Activated CD8-positive, alpha-beta memory T cell treated with anti-CD3 and anti-CD28 coated beads for 1 hour (primary cell): ENCODE measurements at places on chromosomes 1 and 21.

GRCh38 chr1:32761253-32761877 lies 55.8 kb downstream of the YARS1 start:
- no peak for DNase-seq

GRCh38 chr1:236281198-236281653 lies 532 bp downstream of the ERO1B start:
- DNase-seq = no peak

DNA sequence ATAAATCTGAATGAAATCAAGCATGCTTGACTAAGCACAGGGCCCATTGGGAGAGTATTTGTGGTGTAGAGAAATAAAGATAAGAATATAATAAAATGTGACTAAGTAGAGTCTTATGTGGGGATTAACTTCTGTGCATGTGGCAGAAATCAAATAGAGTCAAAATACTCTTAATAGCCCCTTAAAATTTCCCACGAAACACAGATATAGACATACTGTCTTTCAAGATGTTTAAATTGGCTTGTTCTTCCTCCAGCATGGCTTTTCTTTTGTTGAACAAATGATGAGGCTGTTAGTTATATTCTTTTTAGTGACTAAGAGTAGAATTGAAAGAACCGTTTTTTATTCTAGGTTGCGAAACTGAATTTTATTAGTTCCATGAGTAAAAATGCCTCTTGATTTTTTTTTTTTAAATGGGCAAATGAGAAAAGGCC lies 112.3 kb downstream of the RPS6KC1 start:
- DNase-seq = no peak

DNA sequence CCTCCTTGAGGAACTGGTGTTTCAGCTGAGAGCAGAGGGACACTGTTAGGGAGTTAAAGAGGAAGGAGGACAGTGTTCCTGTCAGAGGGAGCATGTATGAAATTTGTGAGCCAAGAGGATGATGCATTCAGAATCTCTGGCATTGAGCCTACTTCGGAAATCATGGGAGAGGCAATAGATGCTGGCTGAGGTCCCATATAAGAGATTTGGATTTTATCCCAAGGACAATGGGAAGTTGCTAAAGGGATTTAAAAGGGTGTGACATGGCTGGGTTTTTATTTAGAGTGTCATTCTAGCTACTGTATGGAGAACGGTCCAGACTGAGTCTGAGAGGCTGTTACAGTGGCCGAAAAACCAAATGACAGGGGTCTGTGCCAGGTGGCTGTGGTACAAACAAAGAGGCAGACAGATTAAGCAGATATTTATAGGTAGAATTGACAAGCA lies 403.2 kb upstream of the B3GALT2 start:
- no peak for DNase-seq

DNA sequence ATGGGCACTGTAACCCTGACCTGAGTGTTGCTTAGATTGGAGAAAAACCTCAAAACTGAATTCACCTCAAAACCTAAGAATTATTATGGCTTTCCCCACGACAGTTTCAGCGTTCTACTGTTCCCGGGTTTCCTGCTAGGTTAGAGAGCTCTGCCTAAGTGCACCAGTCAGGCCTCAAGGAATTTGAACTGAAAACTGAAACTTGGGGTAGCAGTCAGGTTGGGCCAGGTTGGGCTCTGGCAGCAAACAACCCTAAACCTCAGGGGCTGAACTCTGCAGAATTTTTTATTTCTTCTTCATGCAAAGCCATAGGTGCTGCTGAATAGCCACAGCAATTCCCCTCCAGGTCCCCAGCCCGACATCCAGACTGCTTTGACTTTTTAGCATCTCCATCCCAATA lies 437.0 kb upstream of the PROX1 start:
- DNase-seq = no peak

- no peak for DNase-seq
These were observed 61.5 kb downstream of the PSMG1 start for GRCh38 chr21:39121600-39122355.

DNA sequence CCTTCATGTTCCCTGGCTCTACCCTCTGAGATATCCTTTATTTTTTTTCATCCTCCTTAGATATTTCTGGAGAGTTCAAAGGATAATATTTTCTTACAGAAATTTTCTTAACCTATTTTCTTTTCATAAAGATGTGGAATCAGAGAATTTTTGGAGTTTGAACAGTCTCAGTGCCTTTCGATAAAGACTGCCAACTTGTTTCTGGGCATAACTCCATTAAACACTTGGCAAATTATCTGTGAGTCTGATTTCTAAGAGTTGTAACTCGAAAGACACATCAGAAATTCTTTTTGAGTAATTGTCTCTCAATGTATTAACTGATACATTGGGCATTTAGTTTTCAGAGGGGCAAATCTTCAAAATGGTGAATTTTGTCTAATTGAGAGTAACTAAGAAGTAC lies 1255.6 kb downstream of the NCAM2 start:
- no peak for DNase-seq

DNA sequence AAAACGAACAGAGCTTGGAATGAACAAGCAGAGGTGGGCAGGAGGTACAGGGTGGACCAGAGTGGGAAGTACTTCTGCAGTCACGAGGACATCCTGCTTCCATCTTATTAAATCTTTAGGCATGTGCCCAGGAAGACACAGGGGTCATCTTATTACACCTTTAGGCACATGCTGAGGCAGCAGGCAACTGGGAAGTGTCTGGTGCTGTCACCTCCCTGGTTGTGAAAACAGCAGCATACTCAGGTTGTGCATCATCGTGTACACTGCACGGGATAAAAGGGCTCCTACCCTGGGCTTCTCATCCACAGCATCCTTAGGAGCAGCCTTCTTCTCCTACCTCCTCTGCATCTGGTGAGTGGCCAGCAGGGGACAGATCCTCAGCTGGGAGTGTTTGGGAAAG lies at the start of gene LCE3C:
LCE3C (plus strand) TSS at position 301 of the 400 bp plus-strand sequence. CDS start 498 bp downstream, outside the sequence.
- no peak for DNase-seq

DNA sequence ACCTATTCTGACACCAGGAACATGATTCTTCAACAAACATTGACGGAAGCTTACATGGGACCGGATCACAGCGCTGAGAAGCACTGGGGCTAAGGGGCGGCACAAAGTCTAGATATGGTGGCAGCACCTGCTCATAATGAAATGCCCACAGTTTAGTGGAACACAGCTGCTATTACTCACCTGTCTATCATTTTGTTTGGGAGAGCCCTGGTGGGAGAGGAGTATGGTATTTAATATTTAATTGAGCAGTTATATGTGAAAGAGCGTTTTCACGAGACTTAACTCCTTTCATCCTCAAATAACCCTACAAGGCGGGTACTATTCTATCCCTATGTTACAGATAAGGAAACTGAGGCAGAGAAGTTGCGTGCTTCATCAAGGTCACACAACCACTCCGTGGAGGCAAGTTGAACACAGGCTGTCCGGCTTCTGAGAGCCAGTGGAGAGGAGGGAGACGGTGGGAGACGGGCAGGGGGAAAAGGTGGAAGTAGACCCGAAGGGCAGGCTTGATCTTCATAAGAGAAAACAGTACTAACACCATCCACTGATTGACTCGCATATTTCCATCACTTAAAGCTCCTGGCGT lies 790 bp upstream of the TSNAX start:
- no peak for DNase-seq

DNA sequence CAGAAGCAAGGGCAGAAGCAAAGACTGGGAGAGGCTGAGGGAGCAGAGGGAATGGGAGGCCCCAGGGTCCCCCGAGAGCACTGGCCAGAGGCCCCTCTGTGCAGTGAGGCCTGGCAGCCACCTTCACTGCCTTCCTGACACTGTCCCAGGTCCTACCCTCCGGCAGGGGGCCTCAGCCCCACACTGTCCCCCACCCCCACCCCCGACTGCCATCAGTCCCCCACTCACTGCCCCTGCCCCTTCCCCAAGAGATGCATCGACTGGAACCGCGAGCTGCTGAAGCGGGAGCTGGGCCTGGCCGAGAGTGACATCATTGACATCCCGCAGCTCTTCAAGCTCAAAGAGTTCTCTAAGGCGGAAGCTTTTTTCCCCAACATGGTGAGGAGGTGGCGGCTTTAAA lies 13.0 kb upstream of the PADI6 start:
- no peak for DNase-seq

DNA sequence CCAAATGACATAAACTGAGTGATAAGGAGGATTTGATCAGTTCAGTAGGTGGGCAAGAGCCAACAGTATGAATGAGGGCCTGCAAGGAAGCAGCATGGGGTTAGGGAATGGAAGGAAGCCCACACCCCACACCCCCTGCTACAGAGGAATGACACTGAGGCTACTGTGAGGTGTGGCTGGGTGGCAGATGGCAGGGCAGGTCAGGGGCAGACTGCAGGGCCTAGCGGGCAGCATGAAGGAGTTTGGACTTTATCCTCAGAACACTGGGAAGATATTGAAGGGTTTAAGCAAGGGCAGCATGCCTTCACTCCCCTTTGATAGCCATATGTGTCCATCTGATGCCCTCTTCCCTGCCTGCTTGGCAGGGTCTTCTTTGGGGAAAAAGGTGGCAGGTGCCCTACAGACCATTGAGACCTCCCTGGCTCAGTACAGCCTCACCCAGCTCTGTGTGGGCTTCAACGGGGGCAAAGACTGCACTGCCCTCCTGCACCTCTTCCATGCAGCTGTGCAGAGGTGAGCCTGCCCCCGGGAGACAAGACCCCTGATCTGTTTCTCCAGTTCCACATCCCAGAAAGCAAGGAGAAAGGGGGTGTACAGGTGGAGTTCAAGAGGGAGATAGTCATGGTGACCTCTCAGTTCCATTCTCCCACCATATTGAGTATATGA lies 4.1 kb upstream of the LENEP start:
- no peak for DNase-seq

- DNase-seq = no peak
These were observed 111.8 kb downstream of the VPS13D start for GRCh38 chr1:12341667-12342066.

DNA sequence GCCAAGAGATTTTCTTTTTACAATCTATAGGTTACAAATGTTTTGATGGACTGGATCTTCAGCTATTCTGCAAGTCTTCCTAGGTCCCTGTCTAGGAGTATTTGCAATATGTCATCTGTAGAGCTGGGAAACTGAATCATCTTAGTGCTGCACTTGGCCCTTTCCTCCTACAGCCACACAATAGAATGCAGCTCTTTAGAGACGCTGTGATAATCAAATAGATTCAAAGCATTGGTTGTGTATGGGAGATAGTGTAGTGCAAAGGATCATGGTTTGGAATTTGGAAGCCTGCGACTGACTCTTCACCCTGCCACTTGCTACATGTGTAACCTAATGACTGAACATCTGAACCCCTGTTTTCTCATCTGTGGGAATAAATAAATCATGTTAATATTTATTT lies 93.7 kb downstream of the AK5 start:
- no peak for DNase-seq

DNA sequence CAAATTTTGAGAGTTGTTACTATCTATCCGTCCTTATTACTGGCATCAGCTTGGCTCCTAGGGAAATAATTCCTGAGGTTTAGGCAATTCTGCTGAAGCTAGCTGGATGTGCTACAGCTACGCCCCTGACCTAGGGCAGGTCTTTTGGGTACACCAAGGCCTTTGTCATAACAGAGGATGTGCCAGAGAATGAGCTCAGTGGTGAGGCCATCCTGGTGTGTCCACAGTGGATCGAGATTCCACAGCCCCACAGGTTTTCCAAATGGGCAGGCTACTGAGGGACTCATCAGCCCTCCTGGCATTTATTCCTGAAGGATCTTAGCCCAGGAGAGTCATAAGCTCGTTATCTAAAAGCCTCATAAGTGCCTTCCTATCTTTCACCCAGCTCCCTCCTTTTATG lies 475.2 kb upstream of the USP24 start:
- DNase-seq = no peak

- no peak for DNase-seq
These were observed 774 bp upstream of the ABL2 start for GRCh38 chr1:179230251-179230650.

DNA sequence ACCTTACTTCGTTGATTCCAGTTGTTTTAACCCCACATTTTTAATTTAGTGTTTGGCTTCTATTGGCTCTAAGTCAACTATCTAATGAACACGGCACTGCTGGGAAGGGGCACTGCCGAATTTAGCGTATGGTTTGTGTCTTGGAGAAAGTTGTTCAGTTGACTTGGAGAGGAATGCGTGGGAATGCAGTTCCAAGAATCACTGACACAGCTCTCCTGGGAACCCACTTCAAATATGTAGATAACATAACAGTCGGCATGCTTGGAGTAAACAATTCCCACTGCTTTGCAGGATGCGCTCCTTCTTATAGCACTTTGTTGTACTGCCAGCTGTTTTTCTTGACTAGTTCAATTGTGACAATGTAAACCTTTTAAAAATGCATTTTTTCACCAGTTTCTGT lies 104.3 kb downstream of the RYR2 start:
- DNase-seq = no peak

- DNase-seq = no peak
These were observed 13.7 kb upstream of the IGFN1 start for GRCh38 chr1:201176940-201177339.

- no peak for DNase-seq
These were observed 9.4 kb upstream of the PGD start for GRCh38 chr1:10389271-10389973.

- DNase-seq = no peak
These were observed 12.6 kb downstream of the TTC39A start for GRCh38 chr1:51317798-51318197.

- DNase-seq = no peak
These were observed 1.6 kb downstream of the PIGR start for GRCh38 chr1:206944703-206945102.

GRCh38 chr1:22204989-22205913 lies 62.4 kb upstream of the WNT4 start:
- no peak for DNase-seq

DNA sequence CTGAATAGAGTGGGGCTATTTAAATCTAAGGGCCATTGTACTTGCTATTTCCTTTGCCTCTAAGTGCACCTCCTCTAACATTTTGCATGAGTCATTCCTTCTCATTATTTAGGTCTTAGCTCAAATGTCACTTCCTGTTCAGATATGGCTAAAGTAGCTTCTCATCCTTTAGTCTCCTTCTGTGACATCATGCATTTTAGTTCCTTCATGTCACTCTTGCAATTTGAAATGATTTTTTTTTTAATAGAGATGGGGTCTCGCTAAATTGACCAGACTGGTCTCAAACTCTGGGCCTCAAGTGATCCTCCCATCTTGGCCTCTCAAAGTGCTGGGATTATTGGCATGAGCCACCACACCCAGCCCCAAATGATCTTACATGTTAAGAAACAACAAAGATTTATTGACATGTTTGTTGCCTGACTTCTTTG lies 6.6 kb downstream of the TBX19 start:
- no peak for DNase-seq

DNA sequence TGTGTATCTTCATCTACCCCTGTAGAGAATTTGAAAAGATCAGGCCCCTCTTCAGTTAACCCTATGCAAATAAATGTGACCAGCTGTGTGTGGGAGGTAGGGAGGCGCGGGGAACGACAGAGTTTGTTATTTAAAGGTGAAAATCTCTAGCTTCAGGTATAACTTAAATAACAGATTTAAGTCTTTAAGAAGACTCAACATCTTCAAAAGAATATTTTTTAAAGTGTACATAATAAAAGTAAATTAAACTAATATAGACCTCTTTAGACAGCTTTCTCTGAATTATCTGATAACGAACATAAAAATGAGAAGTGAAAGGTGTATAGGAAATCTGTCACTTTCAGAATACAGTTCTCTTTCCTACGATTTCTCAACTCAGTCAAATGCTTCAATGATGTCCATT lies 16.0 kb downstream of the ANGPTL3 start:
- no peak for DNase-seq

- no peak for DNase-seq
These were observed 156.4 kb upstream of the B3GALT2 start for GRCh38 chr1:193342811-193343210.

- no peak for DNase-seq
These were observed 35.3 kb upstream of the CACYBP start for GRCh38 chr1:174964261-174964971.

GRCh38 chr1:57115030-57115614 lies 149.3 kb upstream of the C8B start:
- no peak for DNase-seq

GRCh38 chr21:24200052-24200451 lies 1407.2 kb downstream of the MRPL39 start:
- no peak for DNase-seq
